ENCODE measurements at places on chromosomes 5 and 9.

DNA sequence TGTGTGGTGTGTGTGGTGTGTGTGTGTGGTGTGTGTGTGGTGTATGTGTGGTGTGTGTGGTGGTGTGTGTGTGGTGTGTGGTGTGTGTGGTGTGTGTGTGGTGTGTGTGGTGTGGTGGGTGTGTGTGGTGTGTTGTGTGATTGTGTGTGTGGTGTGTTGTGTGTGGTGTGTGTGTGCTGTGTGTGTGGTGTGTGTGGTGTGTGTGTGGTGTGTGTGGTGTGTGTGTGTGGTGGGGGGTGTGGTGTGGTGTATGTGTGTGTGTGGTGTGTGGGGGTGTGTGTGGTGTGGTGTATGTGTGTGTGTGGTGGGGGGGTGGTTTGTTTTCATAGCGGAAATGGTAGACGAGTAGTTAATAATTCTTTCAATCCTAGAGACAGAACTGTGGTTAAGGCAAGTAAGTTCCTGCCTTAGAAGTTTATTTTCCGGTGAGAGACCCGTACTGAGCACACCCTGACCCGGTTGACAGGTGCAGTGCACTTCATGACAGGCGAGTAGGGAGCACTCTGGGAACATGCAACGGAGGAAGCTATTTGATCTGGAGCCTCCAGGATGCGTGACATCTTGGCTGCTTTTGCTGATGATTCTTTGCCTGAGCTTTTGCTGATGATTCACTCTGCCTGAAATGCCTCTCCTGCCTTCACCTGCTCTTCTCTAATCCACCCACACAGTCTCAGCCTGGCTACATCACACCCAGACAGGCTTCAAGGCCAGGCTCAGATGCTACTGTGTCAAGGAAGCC, 21.7 kb upstream of the FAT2 start:
- DNase-seq: no peak

- no peak for DNase-seq
These were observed 167.4 kb downstream of the TMEM167A start for GRCh38 chr5:82909771-82910170.

DNA sequence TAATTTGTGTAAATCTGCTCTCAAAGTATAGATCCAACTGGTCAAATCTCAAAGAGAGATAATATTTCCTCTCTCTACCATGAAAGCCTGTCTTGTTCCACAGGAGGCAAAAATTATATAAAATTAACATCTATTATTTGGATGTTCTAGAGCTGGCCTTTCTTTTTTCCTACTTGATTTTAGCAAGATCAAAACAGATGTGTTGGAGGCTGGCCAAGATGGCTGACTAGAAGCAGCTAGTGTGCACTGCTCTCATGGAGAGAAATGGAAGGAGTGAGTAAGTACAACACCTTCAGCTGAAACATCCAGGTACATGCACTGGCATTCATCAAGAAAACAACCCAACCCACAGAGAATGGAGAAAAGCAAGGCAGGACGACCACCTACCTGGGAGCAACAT, 298.6 kb upstream of the SLC24A2 start:
- DNase-seq: no peak

GRCh38 chr9:21611891-21612290, 129.8 kb upstream of the IFNE start:
- no peak for DNase-seq

DNA sequence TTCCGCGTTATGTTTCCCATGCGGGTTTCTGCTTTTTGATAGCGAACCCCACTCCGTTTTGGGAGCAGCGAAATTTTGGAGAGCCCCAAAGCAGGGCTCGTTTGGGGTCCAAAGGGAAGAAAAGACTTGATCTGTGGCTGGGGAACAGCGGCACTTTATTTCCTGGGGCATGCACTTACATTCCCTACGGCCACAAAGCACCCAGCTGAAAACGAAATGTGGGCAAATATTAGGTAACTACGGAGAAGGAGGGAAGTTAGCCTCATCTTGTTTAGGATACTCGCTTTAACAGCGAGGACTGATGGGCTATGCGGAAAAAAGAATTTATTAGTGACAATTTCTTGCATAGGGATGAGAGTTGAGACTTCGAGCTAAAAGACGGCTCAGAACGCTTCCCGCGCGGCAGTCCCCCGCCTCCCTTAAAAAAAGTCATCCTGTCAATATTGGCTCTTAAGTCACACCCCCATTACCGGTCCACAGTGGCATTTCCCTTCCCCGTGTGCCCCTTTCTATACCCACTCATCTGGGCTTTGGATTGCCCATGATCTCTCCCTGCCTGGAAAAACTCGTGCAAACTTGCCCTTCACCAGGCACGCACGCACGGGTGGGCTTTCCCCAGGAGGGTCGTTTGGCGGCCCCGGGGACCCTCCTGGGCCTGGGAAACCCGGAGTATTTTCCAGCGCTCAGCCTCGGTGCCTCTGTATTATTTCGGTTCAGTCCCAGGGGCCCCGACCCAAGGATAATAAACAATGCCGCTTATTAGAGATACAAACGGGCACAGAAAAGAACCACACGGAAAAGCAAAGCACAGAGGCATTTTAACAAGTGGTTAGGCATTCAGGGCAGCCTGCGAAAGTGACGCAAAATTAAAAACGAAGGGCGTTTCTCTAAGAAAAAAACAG, 35.8 kb upstream of the NFIB start:
- DNase-seq: no peak

DNA sequence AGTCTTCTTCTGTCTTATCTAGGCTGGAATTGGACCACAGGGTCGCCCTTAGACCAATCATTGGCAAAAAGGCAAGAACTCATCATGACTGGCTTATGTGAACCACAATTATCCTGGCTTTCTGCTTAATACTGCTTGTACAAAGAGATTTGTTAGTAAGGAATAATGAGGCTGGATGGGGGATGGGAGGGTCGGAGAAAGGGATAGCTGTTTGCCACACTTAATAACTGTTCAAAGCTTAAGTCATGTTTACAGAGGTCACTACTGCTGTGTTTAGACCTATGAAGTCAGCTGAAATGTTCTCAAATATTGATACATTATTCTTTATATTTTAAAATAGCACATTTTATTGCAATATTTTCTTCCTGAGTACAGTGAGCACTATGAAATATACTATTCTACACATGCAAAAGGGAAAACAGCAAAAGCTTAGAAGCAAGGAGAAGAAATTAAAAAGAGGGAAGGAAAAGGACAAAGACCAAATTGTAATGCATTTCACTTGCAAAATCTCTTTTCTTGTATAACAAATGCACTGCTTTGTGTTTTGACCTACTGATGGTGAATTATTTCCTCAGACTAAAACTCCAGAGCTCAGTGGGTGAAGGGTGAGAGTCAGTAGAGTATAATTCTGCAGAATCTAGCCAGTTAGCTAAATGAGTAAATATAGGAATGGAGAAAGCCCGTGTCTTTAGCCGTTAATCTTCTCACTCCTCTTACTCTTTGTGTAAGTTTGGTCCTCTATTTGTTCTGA, 404.9 kb upstream of the ZNF608 start:
- no peak for DNase-seq

GRCh38 chr5:149829954-149830353, 99.8 kb downstream of the PPARGC1B start:
- DNase-seq: no peak

- DNase-seq: no peak
These were observed 7.3 kb upstream of the NEUROG1 start for GRCh38 chr5:135543001-135543484.

DNA sequence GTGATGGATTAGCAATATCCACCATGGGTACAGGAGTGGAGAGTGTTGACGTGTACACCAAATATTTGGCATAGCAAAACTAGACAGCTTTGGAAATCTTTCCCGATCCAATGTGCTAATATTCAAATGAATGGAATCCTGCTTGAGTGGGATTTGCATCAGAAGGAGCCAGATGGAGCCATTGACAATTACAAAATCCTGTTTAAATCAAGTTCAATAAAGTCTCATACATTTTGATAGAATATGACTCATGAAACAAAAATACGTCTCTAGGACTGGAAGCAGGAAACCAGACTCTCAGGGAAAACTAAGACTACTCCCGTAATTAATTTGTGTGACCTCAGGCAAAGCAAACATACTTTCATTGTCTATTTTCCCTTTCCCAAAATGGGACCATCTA, 13.0 kb downstream of the TNC start:
- DNase-seq: no peak

Data from AG04449 (cell line).